ENCODE measurements at places on chromosomes 3 and 15.

- DNase-seq: no peak
Measured at GRCh38 chr3:139607257-139608107, 67.9 kb upstream of the RBP1 start.

DNA sequence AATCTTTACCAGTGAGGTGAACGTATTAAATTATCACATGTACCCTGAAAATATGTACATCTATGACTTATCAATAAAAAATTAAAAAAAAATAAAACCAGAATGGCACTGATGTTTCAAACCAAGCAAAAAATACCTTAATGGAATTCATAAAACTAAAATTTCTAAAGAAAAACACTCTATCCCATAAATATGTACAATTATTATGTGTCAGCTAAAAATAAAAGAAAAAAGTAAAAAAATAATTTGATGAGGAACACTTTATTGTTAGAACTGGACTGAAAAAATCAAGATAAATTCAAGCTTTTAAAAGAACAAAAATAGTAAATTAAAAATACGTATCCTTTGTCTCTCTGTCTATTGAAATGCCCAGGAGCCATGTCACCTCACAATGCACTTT is 63.1 kb downstream of the IL20RB start:
- no peak for DNase-seq

- DNase-seq: no peak
Measured at GRCh38 chr3:190811775-190812480, 50.6 kb downstream of the GMNC start.

DNA sequence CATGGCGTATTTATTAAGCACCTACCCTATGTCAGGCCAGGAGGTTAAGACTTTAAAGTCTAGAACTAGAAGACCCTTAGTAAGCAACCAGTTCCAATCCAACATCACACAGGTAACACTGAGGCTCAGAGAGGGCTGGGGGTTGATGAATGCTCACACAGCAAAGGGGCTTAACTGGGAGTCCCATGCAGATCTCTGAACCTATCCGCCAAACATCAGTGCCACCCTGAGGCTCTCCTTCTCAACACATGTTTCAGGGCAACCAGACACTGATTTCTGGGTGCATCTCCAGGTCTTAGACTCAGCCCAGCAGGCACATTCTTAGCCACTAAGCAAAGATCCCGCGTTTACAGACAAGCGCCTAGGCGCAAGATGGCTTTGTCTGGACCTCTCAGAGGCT is 92.0 kb upstream of the SLC6A11 start:
- DNase-seq: no peak

DNA sequence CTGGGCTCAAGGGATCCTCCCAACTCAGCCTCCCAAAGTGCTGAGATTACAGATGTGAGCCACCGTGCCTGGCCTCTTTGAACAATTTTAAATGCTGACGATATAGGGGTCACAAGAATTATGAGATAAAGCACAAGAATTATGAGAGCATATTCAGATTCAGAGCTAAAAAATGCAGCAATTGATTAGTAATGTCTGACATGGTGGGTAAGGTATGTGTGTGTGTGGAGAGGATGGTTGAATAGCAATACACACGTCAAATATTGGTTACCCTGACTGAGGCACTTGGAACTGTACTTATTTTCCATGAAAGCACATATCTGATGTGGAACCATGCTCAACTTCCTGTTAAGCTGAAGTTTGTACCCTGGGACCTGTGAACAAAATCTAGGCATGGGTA is 115.6 kb downstream of the EOMES start:
- no peak for DNase-seq

DNA sequence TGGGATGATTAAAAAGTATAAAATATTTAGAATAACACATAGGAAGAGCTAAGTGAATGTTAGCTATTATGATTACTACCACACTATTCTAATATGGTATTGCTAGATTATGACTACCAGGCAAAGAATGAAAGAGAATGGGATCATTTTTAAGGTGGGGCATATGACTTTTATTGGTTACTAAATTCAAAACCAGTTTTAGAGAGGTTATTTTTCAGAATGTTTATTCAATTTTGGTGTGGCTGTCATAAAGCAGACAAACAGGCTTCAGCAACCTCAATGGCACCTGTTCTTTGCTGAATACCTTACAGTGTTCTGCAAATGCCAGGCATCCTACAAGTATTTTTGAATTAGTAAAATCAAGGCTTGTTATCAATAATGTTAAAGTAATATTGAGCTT is 12.8 kb downstream of the SPTSSB start:
- DNase-seq: no peak

DNA sequence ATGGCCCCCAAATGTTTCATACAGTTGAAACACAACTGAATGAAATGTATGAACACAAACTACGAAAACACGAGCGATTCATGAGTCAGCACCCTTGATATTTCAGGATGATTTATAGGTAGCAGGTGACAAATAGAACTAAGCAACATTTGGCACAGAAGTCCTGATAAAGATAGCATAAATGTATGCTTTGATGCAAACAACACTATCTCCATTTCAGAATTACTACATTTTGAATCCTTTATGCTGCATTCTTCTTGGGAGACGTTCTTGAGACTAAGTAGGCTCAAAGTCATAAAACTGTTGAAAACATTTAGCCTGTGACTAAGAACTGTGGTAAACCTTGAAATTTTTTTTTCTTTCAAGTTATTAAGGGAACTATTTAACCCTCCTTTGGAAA is 200.3 kb upstream of the ICE2 start:
- no peak for DNase-seq

GRCh38 chr3:182909318-182910040 is 70.9 kb downstream of the DCUN1D1 start:
- DNase-seq: no peak

DNA sequence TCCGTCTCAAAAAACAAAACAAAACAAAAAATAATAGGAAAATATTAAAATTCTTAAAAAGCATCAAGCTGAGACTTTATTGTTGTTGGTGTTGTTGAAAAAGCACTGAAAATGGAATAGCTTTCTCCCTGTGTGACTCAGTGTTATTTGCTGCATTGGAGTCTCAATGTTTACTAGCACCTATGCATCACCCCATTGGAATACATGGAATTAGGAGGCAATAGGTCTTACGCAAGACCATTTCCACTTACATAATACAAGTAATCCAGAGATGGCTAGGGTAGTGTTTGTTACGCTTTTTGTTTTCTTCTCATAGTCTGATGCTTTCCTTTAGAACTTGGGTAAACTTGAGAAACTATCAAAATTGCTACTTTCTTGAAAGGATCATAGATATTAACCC is 15.2 kb downstream of the GXYLT2 start:
- DNase-seq: no peak

DNA sequence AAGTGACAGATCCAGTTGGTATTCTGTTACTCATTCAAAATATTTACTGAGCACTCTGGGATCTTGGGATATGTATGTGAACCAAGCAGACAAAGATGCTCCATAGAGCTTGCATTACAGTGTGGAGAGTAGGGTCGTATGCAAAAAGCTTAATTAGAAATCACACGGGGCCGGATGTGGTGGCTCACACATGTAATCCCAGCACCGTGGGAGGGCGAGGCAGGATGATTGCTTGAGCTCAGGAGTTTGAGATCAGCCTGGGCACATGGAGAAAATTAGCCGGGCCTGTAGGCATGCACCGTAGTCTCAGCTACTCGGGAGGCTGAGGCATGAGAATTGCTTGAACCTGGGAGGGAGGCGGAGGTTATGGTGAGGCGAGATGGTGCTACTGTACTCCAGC is 68.7 kb upstream of the MB21D2 start:
- no peak for DNase-seq

DNA sequence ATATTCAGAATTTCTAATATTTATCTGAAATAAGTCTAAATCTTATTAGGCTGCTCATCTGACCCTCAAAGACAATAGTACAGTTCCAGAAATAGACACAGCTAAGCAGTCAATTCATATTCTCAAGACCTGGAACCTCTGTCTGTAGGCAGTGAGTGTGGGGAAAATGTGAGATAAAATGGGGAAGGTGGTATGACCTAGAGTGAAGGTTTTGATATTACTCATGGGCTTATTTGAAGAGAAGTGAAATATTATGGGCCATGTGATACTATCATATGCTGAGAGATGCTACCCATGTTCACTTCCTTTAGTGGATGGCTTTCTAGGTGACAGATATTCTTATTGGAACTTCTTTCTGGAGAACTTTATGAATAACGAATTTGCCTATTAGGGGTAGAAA is 33.5 kb downstream of the TGFBR2 start:
- DNase-seq: no peak

GRCh38 chr3:56468184-56469106 is at the start of gene ERC2:
ERC2 (minus strand) TSS chr3:56468467.
- no peak for DNase-seq

GRCh38 chr3:84961011-84961410 is 2.2 kb downstream of the CADM2 start:
- DNase-seq: no peak

GRCh38 chr15:75032395-75032794 is 9.0 kb downstream of the PPCDC start:
- DNase-seq: peak; percentile 5

DNA sequence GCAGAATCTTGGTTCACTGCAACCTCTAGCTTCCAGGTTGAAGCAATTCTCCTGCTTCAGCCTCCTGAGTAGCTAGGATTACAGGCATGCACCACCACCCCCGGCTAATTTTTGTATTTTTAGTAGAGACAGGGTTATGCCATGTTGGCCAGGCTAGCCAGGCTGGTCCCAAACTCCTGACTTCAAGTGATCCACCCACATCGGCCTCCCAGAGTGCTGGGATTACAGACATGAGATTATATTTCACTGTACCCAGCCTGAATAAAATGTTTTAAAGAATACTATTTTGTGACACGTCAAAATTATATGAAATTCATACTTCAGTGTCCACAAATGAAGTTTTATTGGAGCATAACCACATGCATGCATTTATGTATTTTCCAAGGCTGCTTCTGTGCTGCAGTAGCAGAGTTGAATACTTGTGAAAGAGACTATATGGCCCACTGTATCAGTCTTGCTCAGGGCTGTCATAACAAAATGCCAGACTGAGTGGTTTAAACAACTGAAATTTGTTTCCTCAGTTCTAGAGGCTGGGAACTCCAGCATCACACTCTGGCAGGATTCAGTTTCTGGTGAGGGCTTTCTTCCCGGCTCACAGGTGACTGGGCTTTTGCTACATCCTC is 77.2 kb downstream of the PRTG start:
- DNase-seq: no peak

- no peak for DNase-seq
Measured at GRCh38 chr3:16060358-16060852, 114.1 kb upstream of the GALNT15 start.

GRCh38 chr3:126014252-126014651 is 45.3 kb downstream of the ROPN1B start:
- DNase-seq: no peak

- no peak for DNase-seq
Measured at GRCh38 chr3:104005815-104006214, 1360.9 kb upstream of the ALCAM start.

DNA sequence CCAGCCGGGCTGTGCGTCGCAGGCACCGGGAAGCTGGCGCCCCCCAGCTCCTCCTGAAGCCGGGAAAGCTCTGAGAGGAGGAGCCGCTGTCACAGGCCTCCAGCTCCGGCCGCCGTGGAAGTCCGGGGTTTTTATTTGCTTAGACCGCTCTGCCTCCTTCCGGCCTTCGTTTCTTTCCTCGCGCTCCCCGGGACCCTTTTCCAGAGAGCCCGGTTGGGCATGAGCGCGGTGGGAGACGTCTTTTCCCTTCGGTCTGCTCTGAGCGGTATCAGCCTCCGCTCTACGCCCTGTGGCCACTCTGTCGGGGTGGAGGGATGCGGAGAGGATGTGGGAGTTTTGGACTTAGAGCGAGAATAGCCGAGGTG is 559 bp downstream of the SENP5 start:
- no peak for DNase-seq

- no peak for DNase-seq
Measured at GRCh38 chr15:32723171-32723948, 5.6 kb downstream of the GREM1 start.

GRCh38 chr3:146160964-146161662 is at the start of gene PLOD2:
PLOD2 (minus strand) TSS chr3:146161184; CDS start chr3:146160989, 195 bp downstream.
- peak; percentile 26 for DNase-seq

- DNase-seq: no peak
Measured at GRCh38 chr3:86418861-86419260, 572.1 kb downstream of the VGLL3 start.

DNA sequence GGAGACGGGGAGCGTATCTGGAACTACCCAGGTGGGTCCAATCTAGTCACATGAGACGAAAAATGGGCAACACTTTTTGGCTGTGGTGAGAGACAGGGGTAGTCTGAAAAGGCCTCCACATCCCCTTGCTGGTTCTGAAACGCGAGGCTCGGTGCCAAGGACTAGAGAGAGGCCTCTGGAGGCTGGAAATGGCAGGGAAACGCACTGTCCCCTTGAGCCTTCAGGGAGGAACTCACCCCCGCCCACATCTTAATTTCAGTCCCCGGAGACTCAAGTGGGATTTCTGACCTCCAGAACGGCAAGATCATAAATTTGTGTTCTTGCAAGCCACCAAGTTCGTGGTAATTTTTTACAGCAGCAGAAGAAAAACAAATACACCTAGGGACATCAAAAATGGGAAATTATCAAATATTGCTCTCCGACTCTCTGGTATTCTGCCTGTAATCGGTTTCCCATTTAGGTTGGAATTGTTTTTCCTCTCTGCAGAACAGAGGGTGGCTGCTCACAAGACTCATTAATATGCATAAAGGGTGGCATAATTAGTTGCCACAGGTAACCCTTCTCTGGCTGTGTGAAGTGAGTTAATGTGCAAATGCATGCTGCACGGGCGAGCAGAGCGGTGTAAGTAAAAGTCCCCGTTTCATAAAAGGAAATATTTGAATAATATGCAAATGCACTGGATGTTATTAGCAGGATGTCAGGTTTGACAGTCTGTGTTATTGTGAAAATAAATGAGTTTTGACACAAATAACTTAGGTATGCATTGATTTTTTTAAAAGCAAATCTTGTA is 185.7 kb downstream of the ARRDC4 start:
- DNase-seq: no peak

DNA sequence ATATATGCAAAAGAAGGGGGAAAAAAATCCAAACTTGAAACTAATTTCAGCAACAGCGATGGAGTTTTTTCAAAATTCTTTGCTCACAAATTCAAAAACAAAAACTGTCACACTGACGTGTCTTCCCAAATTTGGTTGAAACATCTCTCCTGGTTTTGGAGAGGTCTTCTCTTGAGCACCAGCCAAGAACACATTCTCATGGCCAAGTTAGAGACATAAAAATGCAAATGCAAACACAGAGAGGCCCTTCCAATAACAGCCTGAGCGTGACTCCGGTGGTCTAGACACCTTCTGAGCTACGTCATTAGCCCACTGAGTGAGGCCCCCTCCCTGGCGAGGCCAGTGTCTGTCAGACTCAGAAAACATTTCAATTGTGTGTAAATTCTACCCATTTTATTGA is 436.0 kb upstream of the PROK2 start:
- DNase-seq: no peak

Data from NCI-H1417 treated with DMSO at 0.1 percent for 48 hours (cell line).